ENCODE measurements at places on chromosomes 6 and 20. TPM values are rescaled to one million over a fixed set of nuclear protein-coding genes. Genes with fewer than 3 reads are reported as not detected.

GRCh38 chr6:142009647-142010046 lies 123.1 kb upstream of the GJE1 start:
- H3K36me3 ChIP-seq: no peaks in the 10 kb centered on the region
- H3K4me1 ChIP-seq: no peaks in the 10 kb centered on the region
- no peaks in the 10 kb centered on the region for H3K27me3 ChIP-seq
- H3K27ac ChIP-seq: no peak overlapping the region
- no peak for DNase-seq

MMUT gene
- total RNA-seq: 23.3 TPM

WFDC12 gene
- total RNA-seq: 1.8 TPM

- peak overlapping the region; percentile 81 for H3K27ac ChIP-seq
- no peaks in the 10 kb centered on the region for H3K36me3 ChIP-seq
- peak; percentile 90 for DNase-seq
- H3K4me1 ChIP-seq: peaks cover 25% of the 10 kb centered on the region
Observed at GRCh38 chr20:17895641-17896171, 72.9 kb downstream of the SNX5 start.

GRCh38 chr6:160919723-160920440 lies 71.7 kb upstream of the MAP3K4 start:
- H3K27ac ChIP-seq: no peak overlapping the region
- DNase-seq: no peak
- H3K4me1 ChIP-seq: no peaks in the 10 kb centered on the region
- no peaks in the 10 kb centered on the region for H3K36me3 ChIP-seq
- H3K4me3 ChIP-seq: no peak overlapping the region
- H3K27me3 ChIP-seq: no peaks in the 10 kb centered on the region

GRCh38 chr20:49880177-49880576 lies 35.2 kb downstream of the SPATA2 start:
- no peak overlapping the region for H3K4me3 ChIP-seq
- H3K4me1 ChIP-seq: no peaks in the 10 kb centered on the region
- H3K36me3 ChIP-seq: peaks cover 60% of the 10 kb centered on the region
- no peaks in the 10 kb centered on the region for H3K27me3 ChIP-seq
- H3K27ac ChIP-seq: no peak overlapping the region
- no peak for DNase-seq

DNA sequence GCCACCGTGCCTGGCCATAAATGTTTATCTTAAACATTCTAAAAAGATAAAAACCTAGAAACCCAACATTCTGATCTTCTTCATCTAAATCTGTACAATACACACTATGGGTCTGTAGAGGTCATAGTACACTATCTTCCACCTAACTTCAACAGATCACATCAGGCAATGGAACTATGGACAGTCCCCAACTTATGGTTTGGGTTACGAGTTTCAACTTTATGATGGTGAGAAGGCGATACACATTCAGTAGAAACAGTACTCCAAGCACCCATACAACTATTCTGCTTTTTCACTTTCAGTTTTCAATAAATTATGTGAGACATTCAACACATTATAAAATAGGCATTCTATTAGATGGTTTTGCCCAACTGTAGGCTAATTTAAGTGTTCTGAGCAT lies 23.1 kb downstream of the FKBP5 start:
- no peak overlapping the region for H3K27ac ChIP-seq
- DNase-seq: no peak
- H3K27me3 ChIP-seq: no peaks in the 10 kb centered on the region
- peaks cover 28% of the 10 kb centered on the region for H3K36me3 ChIP-seq
- peaks cover 55% of the 10 kb centered on the region for H3K4me1 ChIP-seq

DNA sequence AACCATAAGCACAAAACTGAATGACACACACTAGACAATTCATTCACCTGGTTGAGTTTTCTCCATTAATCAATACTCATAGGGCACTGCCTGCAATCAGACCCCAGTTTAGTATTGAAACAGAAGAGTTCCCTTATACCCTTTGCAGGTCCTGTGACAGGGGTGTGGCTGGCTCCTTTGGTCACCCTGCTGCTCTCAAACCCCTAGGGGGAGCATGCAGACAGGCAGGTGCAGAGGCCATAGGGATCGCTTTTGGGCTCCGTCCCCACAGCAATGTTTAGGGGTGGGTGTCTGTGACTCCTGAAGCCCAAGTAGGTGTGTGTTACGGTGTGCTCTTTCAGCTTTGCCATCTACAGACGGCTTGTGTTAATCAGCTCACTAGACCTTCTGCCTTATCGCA lies 210.4 kb downstream of the CENPW start:
- no peaks in the 10 kb centered on the region for H3K4me1 ChIP-seq
- no peak for DNase-seq
- H3K4me3 ChIP-seq: no peak overlapping the region
- H3K27ac ChIP-seq: no peak overlapping the region

DNA sequence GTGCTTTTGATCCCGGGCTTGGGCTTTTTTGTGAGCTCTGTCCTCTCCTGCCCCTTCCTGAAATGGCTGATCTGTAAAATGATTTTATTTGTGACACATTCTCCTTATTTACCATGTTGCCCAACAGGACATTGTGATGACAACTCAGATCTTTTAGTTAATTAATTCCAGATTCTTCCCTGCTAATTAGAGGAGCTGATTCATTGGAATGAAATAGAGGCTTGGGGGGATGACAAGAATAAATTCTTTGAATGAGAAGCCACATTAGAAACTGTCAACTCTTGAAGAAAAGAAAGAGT lies 26.1 kb upstream of the GABRR1 start:
- no peak overlapping the region for H3K27ac ChIP-seq
- no peak overlapping the region for H3K4me3 ChIP-seq
- no peaks in the 10 kb centered on the region for H3K36me3 ChIP-seq
- no peaks in the 10 kb centered on the region for H3K4me1 ChIP-seq
- H3K27me3 ChIP-seq: no peaks in the 10 kb centered on the region
- DNase-seq: no peak

CRISP2 gene
- not detected for total RNA-seq

TRIM31 gene
- total RNA-seq: 0.35 TPM

DNA sequence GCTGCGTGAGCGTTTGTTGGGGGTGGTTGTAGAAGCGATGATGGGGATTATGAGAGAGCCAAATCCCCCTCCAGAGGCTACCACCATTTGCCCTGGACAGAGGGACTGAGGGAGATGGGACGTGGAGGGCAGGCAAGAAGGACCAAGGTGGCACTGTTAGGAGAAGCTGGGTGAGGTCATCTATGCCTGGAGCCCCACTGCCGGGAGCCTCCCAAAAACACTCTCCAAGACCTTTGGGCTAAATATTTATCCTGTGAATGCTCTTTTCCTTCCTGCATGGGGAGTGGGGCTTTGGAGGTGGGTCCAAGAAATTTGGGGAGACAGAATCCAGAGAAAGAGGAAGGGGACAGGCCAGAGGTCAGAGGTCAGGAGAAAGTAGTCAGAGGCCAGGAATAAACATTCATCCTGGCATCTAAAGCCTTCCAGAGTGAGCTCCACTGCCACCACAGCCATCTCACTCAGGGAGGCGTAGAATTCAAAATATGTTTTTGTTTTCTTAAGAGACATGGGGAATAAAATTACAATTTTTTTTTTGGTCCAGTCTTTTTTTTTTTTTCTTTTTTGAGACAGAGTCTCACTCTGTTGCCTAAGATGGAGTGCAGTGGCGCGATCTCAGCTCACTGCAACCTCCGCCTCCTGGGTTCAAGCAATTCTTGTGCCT lies 17.8 kb upstream of the PTGIS start:
- H3K27me3 ChIP-seq: no peaks in the 10 kb centered on the region
- DNase-seq: no peak
- no peaks in the 10 kb centered on the region for H3K36me3 ChIP-seq
- H3K27ac ChIP-seq: no peak overlapping the region

ZNF217 gene
- total RNA-seq: 30.9 TPM

DNA sequence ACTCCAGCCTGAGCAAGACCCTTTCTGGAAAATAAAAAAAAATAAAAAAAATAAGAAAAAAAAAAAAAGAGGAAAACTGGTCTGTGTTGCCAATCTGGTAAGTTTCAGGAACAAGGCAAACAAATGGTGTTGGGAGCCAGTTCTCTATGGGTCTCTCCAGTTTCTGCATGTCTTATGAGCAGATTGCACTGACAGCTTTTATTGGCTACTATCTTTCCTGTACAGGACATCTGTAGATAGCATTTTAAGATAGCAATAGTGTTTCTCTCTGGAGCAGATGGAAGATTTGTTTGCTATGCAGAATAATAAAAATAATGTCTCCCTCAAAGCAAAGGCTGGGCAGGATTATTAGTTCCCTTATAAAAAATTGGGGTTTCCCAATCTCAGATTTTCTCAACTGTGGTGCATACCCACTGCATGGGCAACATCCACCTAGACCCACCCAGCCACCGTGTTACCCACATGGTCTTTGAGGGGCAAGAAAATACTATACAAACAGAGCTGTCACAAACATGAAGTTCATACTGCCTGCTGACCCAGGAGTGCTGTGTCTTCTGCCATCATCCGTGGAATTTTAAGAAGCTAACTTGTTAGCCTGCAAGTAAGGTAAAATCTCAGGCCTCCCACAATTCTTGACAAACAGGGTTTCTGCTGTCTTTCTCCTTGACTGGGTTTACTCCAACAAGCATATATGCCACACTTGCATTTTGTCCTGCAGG lies 9.5 kb downstream of the GMDS start:
- no peaks in the 10 kb centered on the region for H3K36me3 ChIP-seq
- H3K27me3 ChIP-seq: no peaks in the 10 kb centered on the region
- DNase-seq: no peak
- no peak overlapping the region for H3K4me3 ChIP-seq
- H3K4me1 ChIP-seq: no peaks in the 10 kb centered on the region

- H3K4me1 ChIP-seq: no peaks in the 10 kb centered on the region
- no peak overlapping the region for H3K4me3 ChIP-seq
- H3K27me3 ChIP-seq: no peaks in the 10 kb centered on the region
- H3K27ac ChIP-seq: no peak overlapping the region
Observed at GRCh38 chr6:21158873-21159272, 434.7 kb upstream of the SOX4 start.

GRCh38 chr20:63311833-63312243 lies 18.9 kb downstream of the COL20A1 start:
- peaks cover 35% of the 10 kb centered on the region for H3K27me3 ChIP-seq
- H3K4me1 ChIP-seq: no peaks in the 10 kb centered on the region
- no peak overlapping the region for H3K27ac ChIP-seq

DNA sequence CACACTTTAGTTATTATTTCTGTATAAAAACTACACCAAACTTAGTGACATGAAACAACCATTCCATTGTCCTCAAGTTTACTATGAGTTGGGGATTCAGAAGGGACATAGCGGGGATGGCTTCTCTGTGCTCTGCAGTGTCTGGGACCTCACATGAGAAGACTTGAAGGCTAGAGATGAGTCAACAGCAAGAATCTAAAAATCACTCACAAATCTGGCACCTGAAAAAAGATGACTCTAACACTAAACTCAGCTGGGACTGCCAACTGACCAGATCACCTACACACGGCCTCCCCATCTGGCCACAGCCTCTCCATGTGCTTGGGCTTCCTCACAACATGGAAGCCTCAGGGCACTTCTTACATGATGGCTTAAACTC lies 63.0 kb upstream of the EYA2 start:
- H3K36me3 ChIP-seq: no peaks in the 10 kb centered on the region
- DNase-seq: no peak
- H3K4me1 ChIP-seq: no peaks in the 10 kb centered on the region
- H3K27ac ChIP-seq: no peak overlapping the region
- H3K27me3 ChIP-seq: peaks cover 5% of the 10 kb centered on the region
- no peak overlapping the region for H3K4me3 ChIP-seq

- no peak overlapping the region for H3K27ac ChIP-seq
- H3K4me3 ChIP-seq: no peak overlapping the region
- no peaks in the 10 kb centered on the region for H3K27me3 ChIP-seq
Observed at GRCh38 chr6:90167514-90168379, 128.9 kb downstream of the BACH2 start.

PRKN gene
- total RNA-seq: 2.7 TPM

SYCP2 gene
- 1.9 TPM for total RNA-seq

DNA sequence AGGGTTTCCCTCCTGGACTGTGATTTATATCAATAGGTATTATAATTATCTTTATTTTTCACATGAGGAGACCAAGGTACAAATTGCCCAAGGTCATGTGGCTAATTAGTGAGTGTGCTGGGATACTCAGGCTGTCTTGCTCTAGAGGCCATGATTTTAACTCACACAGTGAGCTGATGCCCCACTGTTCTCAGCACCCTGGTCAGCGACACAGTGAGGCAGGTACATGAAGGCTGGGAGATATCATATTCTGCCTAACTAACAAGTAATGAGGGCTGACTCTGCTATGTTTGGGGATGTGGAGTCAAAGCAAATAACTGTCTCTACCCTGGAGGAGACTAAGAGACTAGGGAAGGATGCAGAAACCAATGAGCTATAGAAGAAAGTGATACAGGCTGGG lies 501.1 kb downstream of the PTPRT start:
- no peak for DNase-seq
- no peaks in the 10 kb centered on the region for H3K27me3 ChIP-seq
- no peak overlapping the region for H3K27ac ChIP-seq
- no peaks in the 10 kb centered on the region for H3K4me1 ChIP-seq

TGIF2 gene
- 16.8 TPM for total RNA-seq

- peaks cover 7% of the 10 kb centered on the region for H3K27me3 ChIP-seq
- H3K36me3 ChIP-seq: no peaks in the 10 kb centered on the region
- peak within 1 kb of the TSS; percentile 69 for H3K4me3 ChIP-seq
- peak within 1 kb of the TSS; percentile 63 for H3K27ac ChIP-seq
Observed at GRCh38 chr6:136550330-136551071, at the start of gene MAP7. TSS of gene MAP7 (minus strand) at chr6:136550422. CDS start at chr6:136550408, 14 bp downstream.

EFCAB8 gene
- 0.72 TPM for total RNA-seq

MYLK2 gene
- not detected for total RNA-seq

DNA sequence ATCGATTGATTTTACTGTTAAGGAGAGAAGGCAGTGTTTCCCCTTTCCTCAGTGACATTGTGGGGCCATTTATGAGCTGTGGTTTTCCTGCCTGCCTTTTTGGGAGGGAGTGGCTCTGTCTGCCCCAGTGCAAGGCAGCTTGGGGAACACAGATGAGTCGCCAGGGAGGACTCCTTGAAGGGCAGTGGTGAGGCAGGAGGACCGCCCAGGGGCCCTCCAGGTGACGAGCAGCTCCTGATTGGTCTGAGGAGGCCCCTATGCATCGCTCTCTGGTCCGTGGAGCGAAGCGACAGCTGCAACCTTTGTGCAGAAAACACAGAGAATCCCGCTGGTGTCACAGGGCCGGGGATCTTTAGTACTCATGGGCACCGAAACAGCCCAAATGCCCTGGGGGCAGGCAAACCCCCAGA lies 100.3 kb downstream of the TMEM242 start:
- no peaks in the 10 kb centered on the region for H3K36me3 ChIP-seq
- no peaks in the 10 kb centered on the region for H3K27me3 ChIP-seq
- H3K4me1 ChIP-seq: no peaks in the 10 kb centered on the region

GRCh38 chr20:53767206-53767930 lies 173.7 kb upstream of the ZNF217 start:
- no peaks in the 10 kb centered on the region for H3K27me3 ChIP-seq
- no peak overlapping the region for H3K4me3 ChIP-seq
- no peak for DNase-seq
- no peaks in the 10 kb centered on the region for H3K4me1 ChIP-seq

- no peak overlapping the region for H3K4me3 ChIP-seq
- no peaks in the 10 kb centered on the region for H3K36me3 ChIP-seq
- DNase-seq: no peak
- H3K27me3 ChIP-seq: no peaks in the 10 kb centered on the region
- no peaks in the 10 kb centered on the region for H3K4me1 ChIP-seq
- H3K27ac ChIP-seq: no peak overlapping the region
Observed at GRCh38 chr6:44084231-44085014, 42.8 kb downstream of the MRPL14 start.
